Stimulated activated CD4-positive, alpha-beta T cell treated with anti-CD3 and anti-CD28 coated beads, Interleukin-12 subunit alpha, Interleukin-12 subunit beta, amount 100 ng/mL, for 24 hours (primary cell): ENCODE measurements at places on chromosomes 16 and 17.

DNA sequence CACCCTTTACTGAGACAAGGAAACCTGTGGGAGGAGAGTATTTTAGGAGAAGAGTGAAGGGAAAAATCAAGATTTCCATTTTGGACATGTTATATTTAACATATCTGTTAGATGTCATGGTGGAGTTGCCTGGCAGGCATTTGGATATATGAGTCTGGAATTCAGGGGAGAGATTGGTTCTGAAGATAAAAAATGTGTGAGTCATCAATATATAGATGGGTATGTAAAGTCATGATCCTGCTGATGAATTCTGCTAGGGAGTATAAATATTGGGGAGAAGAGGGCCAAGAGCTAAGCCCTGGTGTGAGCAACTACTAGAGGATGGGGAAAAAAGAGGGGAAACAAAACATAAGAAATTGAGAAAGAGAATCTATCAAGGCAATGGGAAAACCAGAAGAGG, 151.3 kb upstream of the SOX9 start:
- DNase-seq: no peak

DNA sequence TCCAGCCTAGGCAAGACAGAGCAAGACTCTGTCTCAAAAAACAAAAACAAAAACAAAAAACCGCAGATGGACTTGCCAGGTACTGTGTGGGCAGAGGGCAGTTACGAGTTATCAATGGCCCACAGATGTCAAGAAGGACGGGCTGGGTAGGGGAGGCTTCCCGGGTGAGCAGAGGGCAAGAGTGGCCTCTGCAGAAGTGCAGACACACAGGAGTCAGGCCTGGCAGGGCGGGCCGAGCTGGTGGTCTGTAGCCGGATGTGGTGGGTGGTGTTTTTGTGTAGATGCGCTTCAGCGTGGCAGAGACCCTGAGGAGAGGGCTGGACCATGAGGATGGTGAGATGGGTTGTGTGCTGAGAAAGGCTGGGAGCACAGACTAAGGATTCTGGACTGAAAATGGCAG, 44.9 kb upstream of the KDM6B start:
- DNase-seq: no peak

DNA sequence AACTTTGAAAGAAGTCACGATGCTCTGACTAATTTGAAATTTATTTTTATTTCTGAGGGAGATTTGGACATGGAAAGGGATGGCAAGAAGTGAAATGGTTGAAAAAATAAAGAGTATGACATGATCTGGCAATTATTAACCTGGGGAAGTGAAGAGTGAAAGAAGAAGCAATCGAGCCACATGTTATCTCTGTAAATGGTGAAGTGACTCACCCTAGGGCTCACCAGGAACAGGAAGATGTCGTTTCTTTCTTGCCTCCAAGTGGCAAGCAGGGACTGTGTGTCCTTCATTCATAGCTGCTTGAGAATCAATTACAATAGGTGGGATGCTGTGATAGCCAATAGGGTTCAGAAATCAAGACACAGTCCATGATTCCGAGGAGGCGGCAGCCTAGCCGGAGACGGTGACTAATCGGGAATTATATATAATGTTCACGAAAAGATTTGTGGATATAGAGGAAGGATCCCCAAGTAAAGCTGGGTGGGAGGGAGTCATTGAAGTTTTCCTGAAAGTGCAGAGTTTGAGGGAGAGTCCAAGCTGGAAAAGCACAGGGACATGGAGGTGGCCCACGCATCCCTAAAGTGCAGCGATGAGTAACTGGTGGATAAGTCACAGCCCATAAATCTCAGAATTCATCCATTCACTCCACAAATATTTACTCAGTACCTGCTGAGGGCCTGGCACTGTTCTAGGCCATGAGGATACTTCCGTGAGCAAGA, 18.2 kb upstream of the KRT20 start:
- DNase-seq: no peak

DNA sequence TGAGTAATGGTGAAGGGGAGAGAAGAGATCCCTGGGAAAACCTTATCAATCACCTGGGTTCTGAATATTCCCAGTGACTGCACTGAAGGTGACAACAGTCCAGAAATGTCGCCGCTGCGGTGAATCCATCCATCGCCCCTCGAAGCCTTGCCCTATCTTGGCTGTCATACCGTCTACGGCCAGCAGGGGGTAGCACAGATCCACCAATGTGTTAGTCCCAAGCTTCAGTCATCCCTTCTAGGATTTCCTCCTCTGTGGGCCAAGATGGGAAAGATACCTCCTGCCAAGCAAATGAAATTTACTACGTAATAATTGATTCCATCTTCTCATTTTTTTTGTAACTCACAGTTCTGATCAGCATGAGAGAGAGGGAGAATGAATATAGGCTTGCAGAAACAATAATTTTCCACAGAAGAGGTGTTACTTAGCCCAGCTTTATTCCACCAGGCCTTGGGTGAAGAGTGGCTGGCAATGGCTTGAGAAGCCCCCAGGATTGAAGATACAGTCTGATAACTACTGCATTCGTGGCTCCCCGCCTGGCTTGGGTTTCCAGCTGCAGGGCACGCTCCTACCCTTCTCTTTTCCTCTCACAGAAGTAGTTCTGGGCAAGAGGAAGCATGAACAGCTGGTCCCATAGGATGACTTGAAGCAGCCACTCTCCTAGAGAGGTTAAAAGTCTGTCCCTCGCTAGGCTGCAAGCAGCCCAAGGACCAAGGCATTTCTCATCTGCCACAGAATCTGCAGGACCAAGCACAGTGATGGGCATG, 2.6 kb upstream of the FMNL1 start:
- DNase-seq: peak; percentile 93

- no peak for DNase-seq
Observed at GRCh38 chr16:4477966-4478365, 1.8 kb downstream of the HMOX2 start.

DNA sequence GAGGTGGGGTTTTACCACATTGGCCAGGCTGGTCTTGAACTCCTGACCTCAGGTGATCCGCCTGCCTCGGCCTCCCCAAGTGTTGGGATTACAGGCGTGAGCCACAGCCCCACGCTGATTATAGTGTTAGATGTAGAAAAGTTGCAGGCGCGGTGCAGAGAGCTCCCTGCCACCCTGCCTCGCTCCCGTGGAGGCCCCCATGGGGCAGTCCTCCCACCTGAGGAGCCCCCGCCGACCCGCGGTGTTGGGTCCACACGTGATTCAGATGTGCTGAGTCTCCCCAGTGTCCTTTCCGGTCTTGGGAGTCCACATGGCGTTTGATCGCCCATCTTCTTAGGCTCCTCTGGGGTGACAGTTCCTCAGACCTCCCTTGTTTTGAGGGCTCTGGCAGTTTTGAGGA, 5.2 kb upstream of the RPL13 start:
- DNase-seq: no peak

DNA sequence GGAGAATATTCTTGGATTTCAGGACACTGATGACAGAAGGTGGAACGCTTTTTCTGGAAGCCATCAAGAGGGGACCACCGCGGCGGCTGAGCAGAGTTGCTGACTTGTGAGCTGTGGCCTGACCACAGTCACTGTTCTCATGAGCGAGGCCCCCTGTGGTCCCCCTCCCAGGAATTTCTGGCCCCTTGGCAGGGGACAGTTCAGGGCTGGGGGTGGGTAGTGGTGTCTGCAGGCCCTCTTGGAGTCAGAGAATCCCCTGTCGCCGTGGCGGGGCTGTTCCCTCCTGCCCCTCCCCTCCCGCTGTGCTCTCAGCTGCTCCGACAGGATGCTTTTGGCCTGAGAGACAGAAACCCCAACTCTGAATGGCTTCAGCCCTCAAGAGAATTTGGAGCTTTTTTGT, 292.0 kb downstream of the SEC14L1 start:
- DNase-seq: no peak

DNA sequence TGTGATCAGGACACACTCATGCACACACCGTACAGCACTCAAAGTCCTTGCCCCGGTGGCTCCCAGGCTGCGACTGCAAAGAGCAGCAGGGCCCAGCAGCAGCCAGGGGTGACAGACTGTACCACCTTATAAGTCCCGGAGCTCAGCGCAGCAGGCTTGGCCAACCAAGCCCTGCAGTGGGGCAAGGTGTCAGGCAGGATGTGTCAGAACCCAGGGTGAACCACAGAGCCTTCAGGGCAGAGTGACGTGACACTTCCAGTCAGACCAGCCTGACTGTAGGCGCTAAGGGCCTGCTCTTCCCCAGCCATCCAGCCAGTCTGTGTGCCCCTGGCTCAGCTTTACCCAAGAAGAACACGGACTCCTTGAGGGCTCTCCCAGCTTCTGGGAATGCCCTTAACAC, 204.1 kb downstream of the COPRS start:
- DNase-seq: no peak

GRCh38 chr16:30342751-30343490, 12.2 kb downstream of the CD2BP2 start:
- no peak for DNase-seq

DNA sequence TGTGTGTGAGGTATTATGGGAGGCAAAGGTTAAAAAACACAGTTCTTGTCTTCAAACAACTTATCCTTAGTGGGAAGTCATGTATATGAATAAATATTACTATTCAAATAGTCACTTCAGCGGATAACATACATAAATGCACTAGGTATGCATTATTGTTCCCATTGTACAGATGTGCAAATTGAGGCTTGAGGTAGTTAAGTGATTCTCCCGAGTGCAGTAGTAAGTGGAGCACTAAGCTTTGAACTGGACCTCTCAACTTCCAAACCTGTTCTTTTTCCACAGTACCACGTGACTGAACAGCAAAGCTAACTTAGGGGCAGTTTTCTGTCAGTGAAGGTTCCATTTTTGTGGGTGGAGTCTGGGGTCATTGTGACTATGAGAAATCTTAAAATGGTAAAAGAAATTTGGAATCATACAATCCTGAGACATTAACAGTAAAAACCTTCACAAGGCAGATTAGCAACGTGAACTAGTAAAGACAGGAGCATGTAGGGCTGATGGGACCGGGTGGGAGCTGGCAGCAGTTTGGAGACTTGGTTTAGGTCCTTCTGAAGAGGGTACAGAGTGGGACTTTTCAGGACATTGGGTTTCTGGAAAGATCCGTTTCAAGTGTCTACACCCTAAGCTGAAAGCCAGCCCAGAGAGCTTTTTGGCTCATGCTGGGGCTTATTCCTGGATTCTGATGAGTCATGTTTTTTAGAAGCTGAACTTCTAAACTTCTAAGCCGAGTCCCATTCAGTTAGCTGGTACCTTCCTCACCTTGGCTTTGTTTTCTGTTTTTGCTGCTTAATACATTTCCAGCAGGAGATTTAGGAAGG, 204.9 kb downstream of the PRKCA start:
- DNase-seq: no peak

GRCh38 chr16:78004517-78004916, 17.8 kb upstream of the CLEC3A start:
- DNase-seq: no peak

GRCh38 chr17:30299000-30299399, 7.3 kb upstream of the BLMH start:
- no peak for DNase-seq

DNA sequence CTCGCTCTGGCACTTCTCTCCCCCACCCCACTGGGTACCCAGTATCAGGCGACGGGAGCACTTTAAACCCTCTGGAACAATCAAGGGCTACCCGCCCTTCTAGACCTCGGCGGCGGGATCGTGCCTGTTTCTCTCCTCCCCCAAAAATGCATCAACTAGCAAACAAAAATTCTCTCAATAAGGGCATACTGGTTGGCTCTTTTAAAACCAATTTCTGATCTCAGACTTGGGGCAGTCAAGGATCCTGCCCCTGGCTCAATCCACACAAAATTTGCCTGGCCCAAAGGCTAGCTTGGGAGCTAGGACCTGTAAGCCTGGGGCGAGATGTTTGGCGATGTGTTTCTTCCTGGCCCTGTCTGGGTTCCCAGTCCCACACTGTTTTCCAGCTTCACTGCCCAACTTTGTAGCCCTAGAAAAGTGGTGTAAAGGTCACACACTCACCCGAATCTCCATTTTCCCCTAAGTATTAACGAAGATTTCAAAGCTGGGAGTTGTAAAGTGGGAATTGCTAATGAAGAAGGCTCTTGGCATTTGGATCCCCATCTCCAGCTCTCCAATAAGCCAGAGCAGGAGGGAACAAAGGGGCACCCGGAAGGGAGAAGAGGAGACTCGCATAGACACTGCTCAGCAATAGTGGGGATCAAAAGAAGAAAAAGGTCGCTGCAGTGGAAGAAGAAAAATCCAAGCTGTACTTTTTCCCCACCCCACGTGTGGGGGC, 14.4 kb upstream of the HOXB2 start:
- DNase-seq: no peak

DNA sequence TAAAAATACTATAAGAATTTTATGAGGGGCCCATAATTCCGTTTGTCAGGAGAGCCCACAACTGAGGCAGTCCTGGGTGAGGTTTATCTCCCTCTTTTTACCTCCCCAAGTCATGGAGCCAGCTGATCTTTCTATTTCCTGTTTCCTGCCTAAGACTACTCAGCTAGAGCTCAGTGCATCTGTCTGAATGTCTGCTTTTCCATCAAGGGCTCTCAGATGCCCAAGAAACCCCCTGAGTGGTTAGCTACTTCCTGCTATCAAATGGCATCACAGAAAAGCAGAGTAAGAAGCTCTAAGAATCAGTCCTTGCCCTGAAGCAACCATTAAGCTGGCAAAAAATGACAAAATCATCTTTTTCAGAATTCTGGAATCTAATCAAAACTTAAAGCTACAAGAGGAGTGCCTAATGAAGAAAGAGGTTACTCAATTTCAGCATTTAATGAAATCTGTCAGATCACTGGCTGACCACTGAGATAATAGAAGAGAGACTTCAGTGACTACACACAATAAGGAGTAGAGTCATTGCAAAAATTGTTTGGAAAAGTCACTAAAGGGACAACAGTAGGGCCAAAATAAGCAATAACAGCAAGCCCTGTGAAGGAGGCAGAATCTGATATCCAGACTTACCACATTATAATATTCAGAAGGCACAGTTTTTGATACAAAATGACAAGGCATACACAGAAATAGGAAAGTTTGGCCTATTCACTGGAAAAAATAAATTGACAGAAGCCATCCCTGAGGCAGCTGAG, 150.1 kb downstream of the CYB561 start:
- no peak for DNase-seq

GRCh38 chr16:12214509-12214908, 238.0 kb downstream of the SNX29 start:
- DNase-seq: no peak
